ENCODE measurements at places on chromosomes 12 and 14.

DNA sequence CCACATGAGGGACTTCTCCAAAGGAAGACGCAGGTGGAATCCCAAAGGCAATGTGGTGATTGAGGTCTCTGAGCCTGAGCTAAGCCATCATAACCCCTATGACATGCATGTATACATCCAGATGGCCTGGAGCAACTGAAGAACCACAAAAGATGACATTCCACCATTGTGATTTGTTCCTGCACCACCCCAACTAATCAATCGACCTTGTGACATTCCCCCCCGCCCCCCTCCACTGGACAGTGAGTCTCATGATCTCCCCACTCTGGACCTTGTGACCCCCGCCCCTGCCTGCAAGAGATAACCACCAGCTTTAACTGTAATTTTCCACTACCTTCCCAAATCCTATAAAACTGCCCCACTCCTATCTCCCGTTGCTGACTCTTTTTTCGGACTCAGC is 87.9 kb downstream of the VCPKMT start:
- no peak for DNase-seq

GRCh38 chr14:88553886-88554456 is 836 bp downstream of the PTPN21 start:
- DNase-seq: no peak

DNA sequence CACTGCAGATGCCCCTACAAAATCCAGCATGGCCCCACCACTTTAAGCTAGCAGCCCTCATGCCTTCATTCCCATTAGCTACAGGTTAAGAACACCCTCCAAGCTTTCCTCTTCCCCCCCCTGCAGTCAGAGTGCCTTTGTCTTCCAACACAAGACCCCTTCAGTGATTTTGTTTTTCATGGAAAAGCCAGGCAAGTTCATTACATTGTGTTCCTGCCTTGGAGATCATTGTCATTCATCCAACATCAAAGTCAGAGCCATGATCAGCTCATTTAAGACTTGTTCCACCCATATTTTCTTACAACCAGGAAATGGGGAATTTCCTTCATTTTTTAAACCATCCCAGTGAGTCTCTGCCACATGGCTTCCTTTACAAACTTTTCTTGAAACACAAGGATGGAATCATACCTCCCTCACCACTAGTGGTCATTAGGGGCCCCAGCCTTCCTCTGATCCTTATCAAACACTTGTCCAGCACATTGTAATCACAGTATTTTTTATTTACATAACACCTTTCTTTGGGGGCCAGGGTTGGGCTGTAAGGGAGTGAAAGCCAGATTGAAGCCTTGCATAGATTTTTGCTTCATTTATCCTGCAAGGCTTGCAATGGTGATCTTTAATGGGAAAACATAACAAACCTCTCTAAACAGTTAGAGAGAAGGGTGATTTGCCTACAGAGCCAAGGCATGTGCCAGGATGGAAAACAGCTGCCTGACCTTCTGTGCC is 765.3 kb downstream of the MED13L start:
- no peak for DNase-seq

DNA sequence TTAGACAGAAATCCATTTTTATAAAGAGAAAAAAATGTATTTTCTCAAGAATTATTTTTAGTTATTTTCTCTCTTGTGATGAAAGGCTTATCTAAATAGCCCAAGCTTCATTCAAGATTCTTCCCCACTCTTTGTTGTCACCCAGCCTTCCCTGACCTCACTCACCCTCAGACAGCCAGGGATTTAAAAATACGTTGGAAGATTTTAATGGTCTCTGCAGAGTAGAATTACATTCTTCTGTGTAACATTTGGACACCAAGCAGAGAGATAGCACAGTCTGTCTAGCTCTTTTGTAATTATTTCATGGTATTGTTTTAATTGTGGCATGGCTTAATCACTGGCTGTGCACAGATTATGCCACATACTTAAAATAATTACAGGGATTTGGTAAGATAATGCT is 130.3 kb downstream of the IGF1 start:
- no peak for DNase-seq

- peak; percentile 45 for DNase-seq
These were observed 484.4 kb downstream of the ATP23 start for GRCh38 chr12:58425481-58426392.

GRCh38 chr14:94129111-94129757 is at the start of gene IFI27L2:
IFI27L2 (minus strand) TSS chr14:94129604; CDS start chr14:94129564, 40 bp downstream.
- DNase-seq: peak; percentile 88

DNA sequence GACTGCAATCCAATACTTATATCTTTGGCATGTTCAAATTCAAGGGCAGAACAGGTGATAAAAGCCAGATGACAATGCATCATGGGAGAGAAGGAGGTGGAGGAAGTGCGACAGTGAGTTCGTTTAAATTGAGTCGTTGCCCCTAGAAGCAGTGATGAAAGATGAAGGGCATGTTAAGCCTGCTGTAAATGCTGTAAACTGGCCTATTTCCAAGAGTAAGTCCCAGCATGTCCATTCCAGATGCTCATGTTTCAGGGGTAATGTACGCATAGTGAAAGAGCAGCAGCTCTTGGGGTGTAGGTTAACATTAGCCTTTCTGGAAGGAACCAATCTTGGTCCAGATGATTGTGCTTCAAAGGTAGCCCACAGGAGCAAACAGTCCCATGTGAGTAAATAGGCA is 97.1 kb downstream of the C2CD5 start:
- DNase-seq: no peak

DNA sequence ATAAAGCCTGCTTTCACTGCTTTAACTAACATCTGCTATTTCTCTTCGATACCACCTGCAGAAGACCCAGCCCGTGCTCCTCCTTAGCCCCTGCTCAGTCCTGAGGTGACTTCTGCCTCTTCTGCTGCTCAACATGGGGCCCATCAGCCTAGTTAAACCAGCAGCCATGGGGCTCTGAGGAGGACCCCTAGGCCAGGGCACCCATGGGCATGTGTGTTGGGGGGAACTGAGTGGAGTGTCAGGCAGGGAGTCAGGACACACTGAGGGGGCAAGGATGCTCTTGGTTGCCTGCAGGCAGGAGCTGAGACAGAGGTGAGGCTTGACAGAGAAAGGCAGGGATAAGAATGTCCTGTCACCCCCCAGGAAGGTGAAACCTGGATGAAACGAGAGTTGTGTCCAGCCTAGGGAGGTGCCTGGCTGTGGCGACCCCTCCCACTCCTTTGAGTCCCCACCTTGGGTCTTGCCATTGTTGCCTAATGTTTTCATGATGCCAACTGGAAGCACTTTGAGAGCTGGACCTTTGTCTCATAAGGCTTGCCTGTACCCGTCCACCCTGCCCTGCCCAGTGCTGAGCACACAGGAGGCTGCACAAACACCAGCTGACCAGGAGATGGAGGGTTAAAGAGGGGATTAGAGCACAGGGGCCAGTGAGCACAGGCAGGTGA is 12.5 kb upstream of the RABGGTA start:
- no peak for DNase-seq

- no peak for DNase-seq
These were observed 198.0 kb downstream of the ADGRD1 start for GRCh38 chr12:131151558-131152345.

GRCh38 chr14:79369359-79370332 is 841.7 kb downstream of the DIO2 start:
- DNase-seq: no peak

- DNase-seq: no peak
These were observed 910.0 kb downstream of the TMEM121 start for GRCh38 chr14:106436310-106436905.

DNA sequence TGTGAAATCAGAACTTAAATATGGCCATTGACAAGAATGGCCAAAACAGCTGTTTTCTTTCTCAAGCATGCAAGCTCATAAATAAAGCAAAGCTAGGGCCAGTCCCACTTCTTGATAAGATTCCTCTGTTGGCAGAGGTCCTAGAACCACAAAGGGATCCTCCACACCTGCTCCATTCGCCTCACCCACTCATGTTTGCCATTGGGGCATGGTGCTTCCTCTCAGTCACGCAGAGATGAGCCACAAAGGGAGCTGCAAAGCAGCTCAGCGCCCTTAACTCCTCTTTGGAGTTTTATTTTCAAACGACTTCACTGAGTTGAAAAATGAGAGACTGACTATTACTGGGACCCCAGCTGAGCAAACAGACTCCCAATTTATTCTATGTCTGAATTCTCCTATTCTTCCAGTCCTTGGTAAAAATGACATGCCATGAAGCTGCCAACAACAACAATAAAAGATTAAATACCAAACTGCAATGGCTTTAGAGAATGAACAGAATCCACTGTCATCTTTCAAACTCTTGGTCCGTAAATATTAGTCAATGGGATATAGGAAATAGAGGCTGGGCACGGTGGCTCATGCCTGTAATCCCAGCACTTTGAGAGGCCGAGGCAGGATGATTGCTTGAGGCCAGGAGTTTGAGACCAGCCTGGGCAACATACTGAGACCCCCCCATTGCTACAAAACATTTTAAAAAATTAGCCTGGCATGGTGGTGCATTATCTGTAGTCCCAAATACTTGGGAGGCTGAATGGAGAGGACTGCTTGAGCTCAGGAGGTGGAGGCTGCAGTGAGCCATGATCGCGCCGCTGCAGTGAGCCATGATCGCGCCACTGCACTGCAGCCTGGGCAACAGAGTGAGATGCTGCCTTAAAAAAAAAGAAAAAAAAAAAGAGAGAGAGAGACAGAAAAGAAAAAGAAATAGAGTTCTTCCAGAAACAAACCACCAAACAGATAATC is 16.4 kb downstream of the MANSC1 start:
- DNase-seq: no peak

- DNase-seq: no peak
These were observed 121.4 kb upstream of the TMCC3 start for GRCh38 chr12:94771741-94772140.

DNA sequence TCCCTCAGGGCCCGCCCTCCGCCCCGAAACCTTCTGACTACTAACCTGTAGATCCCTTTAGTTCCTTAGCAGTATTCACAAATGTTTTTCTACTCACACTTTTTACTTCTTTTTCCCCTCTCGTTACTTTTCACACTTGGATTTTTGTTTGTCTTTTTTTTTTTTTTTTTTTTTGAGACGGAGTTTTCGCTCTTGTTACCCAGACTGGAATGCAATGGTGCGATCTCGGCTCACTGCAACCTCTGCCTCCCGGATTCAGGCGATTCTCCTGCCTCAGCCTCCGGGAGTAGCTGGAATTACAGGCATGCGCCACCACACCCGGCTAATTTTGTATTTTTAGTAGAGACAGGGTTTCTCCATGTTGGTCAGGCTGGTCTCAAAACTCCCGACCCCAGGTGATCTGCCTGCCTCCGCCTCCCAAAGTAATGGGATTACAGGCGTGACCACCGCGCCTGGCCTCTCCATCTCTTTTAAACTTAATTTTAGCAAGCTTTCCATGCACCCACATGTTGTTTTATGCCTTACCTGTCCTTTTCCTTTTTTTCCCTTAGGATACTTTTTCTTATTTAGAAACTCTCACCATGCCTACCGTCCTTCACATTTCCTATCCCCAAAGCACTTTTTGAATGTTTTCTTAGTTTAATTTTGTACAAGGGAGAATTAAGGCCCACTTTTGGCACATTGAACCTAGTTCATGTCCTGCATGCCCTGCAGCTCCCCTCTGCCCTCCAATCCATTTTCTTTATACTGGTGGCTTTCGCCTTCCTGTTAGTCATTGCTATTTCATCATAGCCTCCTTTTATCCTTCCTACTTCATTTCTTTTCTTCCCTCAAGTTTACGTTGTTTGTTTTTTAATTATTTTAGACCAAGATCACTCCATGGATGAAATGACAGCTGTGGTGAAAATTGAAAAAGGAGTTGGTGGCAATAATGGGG is 1.1 kb downstream of the SP1 start:
- DNase-seq: no peak

GRCh38 chr14:106209755-106210154 is 683.4 kb downstream of the TMEM121 start:
- DNase-seq: no peak

- no peak for DNase-seq
These were observed 4.4 kb downstream of the ARHGEF25 start for GRCh38 chr12:57615637-57616036.

DNA sequence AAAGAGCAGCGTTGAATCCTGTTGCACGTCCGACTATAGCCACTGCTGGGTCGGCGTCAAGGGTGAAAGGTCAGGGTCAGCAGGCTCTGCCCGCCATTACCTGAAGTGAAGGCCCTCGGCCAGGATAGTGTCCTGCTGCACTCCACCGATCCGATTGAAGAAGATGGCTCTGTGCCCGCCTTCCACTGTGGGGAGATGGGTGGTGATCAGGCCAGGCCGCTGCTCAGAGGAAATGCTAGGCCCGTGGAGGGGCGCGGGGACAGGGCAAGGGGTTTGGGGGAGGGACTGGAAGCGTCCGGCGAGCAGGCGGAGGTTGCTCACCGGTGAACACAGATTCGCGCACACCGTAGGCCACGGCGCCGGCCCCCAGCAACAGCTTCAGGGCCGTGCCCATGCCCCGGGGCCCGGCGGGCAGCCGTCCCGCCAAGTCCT is 352 bp downstream of the PHB2 start:
- no peak for DNase-seq

DNA sequence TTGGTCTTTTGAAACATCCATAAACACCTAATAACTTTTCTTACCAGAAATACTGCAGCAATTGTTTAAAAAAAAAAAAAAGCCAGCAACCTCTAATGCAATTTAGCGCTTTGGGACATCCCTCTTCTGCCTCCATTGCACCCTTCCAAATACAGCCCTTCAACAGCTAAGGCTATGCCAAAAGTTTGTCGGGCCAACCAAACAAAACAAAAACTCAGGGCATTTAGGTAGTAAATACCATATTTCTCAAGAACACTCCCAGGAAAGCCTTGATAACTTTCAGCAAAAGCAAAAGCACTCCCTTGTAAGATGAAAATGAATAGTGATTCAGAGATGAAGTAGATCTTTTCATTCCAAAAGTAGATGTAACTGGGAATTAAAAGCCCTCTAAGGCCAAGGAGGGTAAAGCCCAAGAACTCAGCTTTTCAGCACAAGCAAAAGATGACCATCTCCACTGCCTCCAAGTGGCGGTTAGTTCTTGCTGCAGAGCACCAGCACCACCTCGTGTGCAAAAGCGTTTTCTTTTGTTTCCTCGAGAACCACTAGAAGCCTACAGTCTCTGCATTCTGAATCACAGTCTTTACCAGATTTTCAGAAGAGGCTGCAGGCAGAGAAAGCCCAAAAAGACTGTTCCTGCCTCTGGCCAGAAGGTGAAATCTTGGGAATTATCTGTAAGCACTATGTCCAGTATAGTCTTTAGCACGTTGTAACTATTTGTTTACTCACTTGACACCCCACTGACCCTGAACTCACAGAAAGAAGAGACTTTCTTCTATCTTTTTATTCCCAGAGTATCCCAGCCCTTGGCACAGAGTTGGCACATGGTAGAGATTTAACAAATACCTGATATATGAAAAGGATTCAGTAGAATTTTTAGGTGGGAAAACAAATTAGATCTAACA is 53.1 kb downstream of the SIX6 start:
- DNase-seq: peak; percentile 77

DNA sequence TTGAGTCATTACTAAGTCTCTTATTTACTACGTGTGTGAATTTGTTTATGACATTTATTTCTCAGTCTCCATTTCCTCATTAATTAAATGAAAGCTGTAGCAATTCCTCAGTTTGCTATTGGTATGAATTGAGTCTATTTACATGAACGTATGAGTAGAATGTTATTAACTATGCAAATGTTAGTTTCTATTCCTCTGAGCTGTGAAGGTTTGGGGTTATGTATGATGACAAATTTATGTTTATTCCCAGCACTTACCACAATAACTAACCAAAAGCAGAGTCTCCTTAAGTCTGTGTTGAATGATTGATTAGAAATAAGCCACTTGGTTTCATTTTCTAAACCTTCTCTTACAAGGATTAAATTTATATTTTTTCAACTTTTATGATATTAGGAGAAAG is 1340.9 kb downstream of the FSCB start:
- DNase-seq: no peak

GRCh38 chr12:27076468-27076867 is 5.9 kb downstream of the C12orf71 start:
- DNase-seq: no peak
